ENCODE measurements at places on chromosomes 11 and 22. TPM values are rescaled to one million over a fixed set of nuclear protein-coding genes. Genes with fewer than 3 reads are reported as not detected.

DNA sequence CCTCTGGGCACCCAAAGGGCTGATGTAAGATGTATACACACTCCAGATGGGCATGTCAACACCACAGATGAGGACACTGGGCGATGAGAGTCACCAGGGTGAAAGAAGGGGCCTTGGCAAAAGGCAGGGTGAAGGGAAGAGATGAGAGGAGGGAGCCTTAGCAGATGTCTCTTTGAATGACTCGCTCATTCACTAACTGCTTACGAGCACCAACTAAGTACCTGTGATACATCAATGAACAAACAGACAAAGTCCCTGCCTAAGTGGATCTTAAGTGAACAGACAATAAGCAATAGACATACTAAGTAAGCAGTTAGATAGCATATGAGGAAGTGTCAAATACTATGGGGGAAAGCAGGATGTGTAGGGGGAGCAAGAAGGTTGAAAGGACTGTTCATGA lies 7.5 kb downstream of the ME3 start:
- DNase-seq, result no peak

The LDHAL6A gene
- total RNA-seq, result not detected

The OR4A5 gene
- not detected for total RNA-seq

The OLFML1 gene
- total RNA-seq, result 0.35 TPM

The XKR3 gene
- not detected for total RNA-seq

Measured in cardiac muscle cell (in vitro differentiated cells and primary cell).